ENCODE measurements at places on chromosomes 16 and 17.

DNA sequence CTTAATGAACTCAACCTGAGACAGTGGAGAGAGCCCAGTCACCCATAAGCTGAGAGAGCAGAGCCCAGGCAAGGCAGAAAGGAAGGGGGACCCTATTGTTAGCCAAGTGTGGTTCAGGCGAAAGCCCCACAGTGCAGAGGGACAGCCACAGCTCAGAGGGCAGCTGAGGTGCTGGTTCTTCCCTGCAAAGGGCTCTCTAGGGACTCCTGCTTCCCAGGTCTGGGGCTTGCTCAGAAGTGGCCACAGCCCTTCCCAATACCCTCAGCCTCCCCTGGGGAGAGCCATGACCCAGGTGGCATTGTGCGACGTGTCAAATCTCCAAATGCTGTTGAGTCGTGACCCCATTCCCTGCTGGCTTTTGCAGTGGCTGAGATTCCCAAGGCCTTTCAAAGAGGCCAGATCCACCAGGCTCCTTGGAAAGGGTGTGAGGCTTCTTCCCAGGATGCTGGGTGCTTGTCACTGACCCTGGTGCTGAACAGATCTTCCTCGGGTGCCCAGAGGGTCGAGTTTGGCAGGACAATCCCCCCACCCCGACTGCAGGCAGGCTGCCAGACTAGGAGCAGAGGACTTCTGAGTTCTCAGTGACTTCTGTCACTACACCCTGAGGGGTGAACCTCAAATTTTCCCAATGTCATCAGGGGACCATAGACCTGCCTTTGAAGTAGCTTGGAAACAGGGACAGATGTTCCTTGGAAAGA lies 2.5 kb upstream of the CCL17 start:
- no peak for DNase-seq

GRCh38 chr16:79012671-79013434 lies 587.7 kb downstream of the MAF start:
- DNase-seq = no peak

DNA sequence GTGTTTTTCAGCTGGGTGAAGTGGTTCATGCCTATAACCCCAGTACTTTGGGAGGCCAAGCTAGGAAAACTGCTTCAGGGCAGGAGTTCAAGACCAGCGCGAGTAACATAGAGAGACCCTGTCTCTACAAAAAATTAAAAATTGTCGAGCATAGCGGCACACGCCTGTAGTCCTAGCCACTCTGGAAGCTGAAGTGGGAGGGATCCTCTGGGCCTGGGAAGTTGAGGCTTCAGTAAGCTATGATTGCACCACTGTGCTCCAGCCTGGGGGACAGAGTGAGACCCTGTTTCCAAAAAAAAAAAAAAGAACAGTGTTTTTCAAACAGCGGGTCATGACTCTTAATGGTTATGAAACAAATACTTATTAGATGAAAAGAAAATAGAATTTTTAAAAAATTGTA lies 2.3 kb upstream of the CYTH1 start:
- no peak for DNase-seq

- no peak for DNase-seq
Measured at GRCh38 chr16:24917891-24918290, 72.1 kb downstream of the SLC5A11 start.

DNA sequence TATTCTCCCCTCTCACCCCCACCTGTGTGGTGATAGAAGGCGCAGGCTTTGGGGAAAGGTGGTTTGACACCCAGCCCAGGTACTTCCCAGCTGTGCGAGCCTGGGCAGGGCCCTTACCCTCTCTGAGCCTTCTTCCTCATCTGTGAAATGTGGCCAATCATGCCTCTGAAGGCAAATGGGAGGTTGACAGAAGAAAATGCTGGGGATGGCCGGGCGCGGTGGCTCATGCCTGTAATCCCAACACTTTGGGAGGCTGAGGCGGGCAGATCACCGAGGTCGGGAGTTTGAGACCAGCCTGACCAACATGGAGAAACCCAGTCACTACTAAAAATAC lies 43.7 kb downstream of the CRISPLD2 start:
- DNase-seq = no peak

- DNase-seq = no peak
Measured at GRCh38 chr17:72616447-72616846, 476.0 kb downstream of the SLC39A11 start.

- no peak for DNase-seq
Measured at GRCh38 chr17:35241520-35241919, 1.4 kb upstream of the SLFN5 start.

DNA sequence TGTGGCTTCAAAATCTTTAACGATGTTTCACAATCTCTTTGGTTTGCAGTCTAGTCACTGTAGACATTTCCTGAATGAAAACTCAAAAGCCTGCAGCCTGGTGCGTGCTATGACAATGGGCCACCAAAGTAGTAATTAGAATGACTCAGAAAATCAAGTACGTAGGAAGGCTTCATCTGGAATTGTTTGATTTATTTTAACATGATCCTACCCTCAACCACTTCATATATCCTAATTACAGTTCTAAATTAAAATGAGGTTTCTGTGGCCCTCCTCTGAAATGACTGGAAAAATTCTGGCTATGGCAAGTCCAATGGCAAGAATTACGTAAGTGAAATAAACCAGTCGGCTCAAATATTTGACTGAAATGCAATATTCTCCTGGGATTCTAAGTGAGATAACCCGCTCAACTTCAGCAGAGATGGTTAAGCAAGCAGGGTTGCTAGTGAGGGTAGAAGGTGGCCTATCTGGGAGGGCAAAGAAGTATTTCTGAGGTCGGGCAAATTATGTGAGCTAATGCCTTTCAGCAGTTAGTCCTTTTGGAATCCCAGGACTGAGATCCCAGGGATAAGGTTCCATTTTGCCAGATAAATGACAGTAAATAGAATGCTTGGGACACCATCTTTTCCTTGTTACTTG lies 145.6 kb upstream of the MYOCD start:
- DNase-seq = no peak

All from GM04504 (cell line).